Stimulated activated CD4-positive, alpha-beta T cell treated with anti-CD3 and anti-CD28 coated beads, Interleukin-4, amount 100 ng/mL, for 48 hours (primary cell): ENCODE measurements at places on chromosomes 16 and 17.

GRCh38 chr17:32588135-32588534, 101.3 kb downstream of the CDK5R1 start:
- no peak for DNase-seq

DNA sequence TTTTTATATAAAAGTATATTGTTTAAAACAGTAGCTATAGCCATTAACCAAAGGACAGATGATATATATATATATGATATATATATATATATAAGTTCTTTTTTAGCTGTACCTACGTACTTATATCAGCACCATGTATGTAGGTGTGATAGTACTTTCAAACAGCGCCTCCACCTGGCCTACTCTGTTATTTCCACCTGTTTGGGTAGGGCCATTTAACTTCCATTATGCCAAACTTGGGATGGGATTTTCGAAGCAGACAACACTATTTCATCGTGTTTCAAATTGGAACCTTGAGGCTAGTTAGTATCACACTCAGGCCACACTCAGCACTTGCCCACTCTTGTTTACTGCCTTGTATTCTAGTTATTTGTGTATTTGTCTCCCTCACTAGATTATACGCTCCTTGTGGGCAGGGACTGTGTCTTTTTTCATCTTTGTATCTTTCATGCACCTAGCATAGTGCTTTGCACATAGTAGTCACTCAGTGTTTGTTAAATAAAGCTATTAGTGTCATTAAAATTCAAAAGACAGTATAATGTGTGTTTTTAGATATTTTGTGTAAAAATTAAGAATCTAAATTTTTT, 11.8 kb upstream of the CLTC start:
- peak; percentile 49 for DNase-seq

- no peak for DNase-seq
These were observed at the start of gene HOXB5 for GRCh38 chr17:48593126-48593829. Gene HOXB5 (minus strand): TSS chr17:48593779. CDS start chr17:48593682, 97 bp downstream.

- no peak for DNase-seq
These were observed 635 bp downstream of the SCPEP1 start for GRCh38 chr17:56978441-56979090.

- DNase-seq: no peak
These were observed 27.9 kb upstream of the GINS2 start for GRCh38 chr16:85716680-85717038.

DNA sequence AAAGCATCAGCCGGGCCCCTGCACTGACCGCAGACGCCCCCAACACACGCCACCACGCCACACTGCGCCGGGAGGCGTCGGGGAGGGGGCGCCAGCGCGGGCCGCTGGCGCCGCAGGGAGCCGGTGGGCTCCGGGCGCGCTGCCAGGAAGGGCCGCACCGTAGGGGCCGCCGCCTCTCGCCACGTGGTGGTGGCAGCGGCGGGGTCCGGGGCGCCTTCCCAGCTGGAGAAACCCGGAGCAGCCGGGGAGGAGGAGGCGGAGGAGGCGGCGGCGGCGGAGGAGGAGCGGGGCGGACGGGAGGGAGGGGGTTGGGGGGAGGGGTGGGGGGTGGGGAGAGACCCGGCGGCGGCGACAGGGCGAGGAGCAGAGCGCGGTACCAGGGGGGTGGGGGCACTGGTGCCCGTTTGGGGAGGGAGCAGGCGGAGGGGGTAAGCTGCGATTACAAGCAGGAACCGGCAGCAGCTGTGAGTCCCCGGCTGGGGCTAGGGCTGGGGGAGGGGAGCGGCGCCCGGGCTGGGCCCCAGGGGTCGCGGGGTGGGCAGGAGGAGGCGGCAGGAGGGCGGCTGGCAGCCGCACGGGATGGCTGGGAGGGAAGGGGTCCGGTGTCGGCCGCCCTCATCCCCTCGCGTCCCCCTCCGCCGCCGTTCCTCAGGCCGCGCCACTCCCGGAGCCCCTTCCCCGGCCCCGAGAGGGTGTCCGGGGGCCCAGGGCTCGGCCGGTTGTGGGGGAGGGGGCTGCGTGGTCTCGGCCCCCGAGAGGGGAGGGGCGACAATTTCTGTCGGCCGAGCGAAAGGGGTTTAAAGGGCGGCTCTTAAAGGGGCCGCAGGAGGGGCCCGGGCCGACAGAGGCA, at the start of gene TBKBP1:
Gene TBKBP1 (plus strand): TSS at position 431 of the 850 bp plus-strand sequence. CDS start 1,952 bp downstream, outside the sequence.
- no peak for DNase-seq

GRCh38 chr17:62725791-62726249, 82.3 kb downstream of the MARCHF10 start:
- DNase-seq: no peak

DNA sequence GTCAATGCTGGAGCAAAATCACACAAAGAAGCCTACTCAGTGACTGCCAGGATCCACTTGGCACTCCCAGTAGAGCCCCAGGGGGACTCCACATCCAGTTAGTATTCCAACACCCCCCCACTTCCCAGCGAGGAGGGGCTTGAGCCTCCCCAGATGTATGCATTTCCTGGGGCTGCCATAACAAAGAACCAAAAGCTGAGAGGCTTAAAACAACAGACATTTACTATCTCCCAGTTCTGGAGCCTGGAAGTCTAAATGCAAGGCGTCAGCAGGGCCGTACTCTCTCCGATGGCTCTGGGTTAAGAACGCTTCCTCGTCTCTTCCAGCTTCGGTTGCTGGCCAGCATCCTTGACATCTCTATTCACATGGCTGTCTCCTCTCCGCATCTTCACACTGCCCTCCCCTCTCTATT, 23.0 kb upstream of the GNA13 start:
- DNase-seq: no peak

GRCh38 chr16:31080756-31081419, 6.7 kb downstream of the ZNF646 start:
- DNase-seq: no peak

DNA sequence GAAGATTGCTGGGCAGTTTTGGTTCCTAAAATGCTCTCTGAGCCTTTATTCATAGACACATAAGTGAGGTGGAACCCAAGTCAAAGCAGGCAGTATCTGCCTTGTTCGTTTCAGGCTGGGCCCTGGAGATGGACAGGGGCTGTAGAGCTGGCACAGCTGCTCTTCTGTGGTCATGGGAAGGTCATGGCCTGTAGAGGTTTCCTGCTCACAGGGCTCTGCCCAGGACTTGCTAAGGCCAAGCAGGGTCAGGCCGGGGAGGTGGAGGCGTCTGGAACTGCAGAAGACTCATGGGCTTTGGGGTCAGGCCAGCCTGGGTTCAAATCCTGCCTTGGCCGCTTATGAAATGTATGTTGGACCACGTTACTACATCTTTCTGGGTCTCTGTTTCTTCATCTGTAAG, 50.2 kb downstream of the IRX5 start:
- DNase-seq: no peak

GRCh38 chr17:75418531-75418930, 13.1 kb upstream of the GRB2 start:
- DNase-seq: no peak

DNA sequence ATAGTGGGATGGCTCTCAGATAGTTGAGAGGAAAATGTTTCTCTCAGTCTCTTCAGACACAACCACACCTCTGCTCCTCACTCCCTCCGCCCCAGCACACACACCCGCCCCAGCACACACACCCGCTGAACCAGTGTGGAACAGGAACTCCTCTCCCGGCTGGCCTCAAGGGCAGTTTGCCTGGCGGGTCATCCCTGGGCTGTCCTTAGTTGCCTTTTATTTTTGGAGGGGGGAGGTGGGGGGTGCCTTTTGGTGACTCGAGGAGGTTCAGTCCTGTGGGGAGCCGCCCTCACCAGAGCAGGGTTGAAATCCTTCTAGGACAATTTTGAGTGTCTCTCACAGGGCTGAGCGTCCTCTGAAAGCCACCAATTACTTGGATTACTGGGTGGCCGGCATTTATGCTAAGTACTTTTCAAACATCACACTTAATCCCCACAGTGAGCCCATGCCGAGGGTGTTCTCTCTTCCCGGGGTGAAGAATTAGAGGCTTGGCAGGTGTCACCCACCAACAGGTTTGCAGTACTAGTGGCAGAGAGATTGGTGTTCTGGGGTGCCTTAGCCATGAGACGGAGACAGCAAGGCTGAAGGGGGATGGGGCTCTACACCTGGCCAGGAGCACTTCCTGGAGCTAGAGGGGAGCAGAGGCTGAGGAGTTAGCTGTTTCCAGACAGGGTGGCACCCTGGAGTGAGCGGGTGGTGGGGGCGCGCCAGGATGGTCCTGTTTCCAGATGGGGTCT, 2.8 kb downstream of the RASD1 start:
- DNase-seq: no peak

- DNase-seq: no peak
These were observed 7.7 kb upstream of the KRTAP17-1 start for GRCh38 chr17:41322903-41323895.

DNA sequence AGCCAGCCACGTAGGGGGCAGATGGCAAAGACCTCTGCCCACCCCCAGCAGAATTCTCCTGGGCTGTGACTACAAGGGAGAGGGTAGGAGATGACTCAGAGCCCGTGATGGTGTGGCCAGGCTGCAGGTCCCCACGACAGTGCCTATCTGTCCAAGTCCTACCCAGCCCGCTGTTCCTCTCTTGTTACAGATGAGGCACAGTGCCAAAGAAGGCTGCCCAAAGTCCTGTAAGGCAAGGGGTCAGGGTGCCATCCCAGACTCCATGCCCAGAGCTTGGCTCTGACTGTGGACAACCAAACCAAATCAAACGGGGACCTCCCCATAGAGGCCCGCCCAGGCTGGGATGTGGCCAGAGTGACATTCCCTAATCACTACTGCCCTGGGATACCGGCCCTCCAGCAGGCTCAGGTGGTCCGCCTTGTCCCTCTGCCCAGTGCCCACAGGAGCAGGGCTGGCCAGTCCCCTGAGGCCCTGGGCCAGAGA, 12.6 kb upstream of the BCAR1 start:
- no peak for DNase-seq

GRCh38 chr17:50684612-50685333, 22.9 kb downstream of the ANKRD40 start:
- no peak for DNase-seq

GRCh38 chr16:84952335-84953189, 58.8 kb downstream of the ZDHHC7 start:
- DNase-seq: peak; percentile 58

- DNase-seq: peak; percentile 7
These were observed 22.3 kb downstream of the SAP30BP start for GRCh38 chr17:75689441-75689873.

DNA sequence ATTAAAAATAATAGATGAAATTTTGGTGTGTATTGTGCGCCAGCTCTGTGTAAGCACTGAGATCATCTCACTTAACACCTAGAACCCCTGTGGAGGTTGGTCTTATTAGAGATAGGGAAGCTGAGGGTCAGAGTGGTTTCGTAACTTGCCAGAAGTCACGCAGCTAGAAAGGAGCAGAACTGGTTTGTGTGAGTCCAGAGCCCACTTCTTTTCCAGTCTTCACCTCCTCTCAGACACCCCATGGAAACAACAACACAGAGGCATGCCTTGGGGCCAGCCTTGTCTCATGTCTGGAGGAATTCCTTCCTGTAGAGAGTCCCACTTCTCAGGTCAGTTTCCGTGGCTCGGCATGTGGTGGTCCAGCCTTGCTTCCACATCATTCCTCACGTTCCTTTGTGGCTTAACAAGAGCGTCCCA, 16.5 kb downstream of the YPEL2 start:
- DNase-seq: no peak
